ENCODE measurements at places on chromosomes 6 and 20.
A peak's percentile ranks its signal among the peaks of the same experiment; 100 is the strongest.

DNA sequence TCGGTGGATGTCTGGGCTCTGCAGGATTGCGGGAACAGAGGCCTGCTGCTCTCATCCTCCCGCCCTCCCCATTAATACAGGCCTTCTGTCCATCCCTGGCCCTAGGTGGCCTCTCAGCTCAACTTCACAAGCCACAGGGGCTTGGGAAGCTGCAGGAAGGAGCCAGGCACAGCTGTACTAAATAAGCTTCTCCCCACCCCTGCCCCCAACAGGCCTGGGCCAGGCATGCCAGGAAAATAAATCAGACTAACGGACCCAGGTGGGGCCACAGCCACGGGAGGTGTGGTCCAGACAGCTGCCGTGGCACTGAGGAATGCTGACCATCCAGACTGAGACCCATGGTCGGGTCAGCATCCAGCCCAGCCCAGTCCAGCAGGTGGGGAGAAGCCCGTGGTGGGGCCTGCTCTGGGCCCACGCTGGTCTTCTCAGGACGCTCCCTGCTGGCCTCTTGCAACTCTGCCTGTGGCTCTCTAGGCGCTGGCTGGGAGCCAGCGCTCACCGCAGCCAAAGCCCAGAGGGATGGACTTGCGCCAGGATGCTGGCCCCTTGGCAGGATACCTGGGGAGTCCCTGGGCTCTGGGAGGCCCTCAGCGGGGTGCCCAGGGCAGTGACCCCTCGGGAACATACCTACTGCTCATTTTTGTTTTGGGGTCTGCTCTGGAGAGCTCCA lies 8.6 kb upstream of the YTHDF1 start:
- no peak for DNase-seq

- DNase-seq: no peak
Measured at GRCh38 chr20:38147163-38147562, 17.9 kb downstream of the TGM2 start.

DNA sequence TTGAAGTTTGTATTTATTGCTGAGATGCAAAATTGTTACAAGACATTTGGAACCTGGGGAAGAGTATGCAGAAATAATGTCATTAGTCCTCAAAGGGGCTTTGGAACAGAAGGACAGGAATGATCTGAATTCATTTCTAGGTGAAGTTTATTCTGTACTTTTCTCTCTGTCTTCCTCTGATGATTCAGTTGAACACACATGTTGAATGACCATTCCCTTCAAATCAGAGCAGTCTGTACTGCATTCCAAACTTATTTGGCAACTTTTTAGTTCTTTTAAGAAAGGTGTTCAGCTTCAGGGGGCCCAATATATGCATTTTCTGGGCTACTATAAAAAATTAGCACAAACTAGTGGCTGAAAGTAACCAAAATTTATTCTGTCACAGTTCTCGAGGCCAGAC lies 213.9 kb upstream of the LAMP5 start:
- DNase-seq: no peak

DNA sequence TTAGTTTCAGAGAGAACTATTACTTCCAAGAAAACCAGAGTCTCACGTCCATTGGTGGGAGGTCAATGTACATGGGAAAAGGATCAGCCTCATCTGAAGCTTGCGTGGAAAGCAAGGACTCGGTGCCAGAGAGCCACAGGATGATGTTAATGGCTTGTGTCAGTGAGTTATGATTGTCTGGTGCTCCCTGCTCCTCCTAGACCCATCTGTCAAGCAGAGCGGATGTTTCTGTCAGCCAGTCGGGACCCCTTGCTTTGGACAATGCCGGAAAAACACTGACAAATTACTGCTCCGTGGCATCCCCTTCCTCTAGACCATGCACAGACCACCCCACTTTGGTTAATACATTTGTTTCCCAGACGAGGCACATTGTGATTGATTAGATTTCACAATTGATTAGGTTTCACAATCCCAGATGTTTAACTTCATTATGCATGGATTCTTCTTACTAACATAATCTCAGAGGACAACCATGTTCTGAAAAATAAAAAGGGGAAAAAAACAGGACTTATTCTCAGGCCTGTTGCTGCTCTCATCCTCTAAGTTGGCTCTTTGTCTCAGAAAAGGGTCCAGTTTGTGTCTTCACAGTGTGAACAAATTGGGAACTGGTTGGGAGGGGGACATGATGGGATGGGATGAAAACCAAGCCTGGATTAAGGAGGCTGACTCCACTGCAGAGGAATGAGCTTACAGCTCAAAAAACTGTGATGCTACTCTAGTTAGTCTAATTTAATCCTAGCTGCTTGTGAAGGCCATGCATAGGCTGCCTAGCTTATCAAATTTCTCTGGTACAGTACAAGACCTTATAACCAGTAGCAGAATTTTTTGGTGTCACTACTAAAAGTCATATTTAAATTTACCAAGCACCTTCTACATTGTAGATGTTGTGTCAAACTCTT lies 51.9 kb downstream of the UNC5CL start:
- DNase-seq: no peak

DNA sequence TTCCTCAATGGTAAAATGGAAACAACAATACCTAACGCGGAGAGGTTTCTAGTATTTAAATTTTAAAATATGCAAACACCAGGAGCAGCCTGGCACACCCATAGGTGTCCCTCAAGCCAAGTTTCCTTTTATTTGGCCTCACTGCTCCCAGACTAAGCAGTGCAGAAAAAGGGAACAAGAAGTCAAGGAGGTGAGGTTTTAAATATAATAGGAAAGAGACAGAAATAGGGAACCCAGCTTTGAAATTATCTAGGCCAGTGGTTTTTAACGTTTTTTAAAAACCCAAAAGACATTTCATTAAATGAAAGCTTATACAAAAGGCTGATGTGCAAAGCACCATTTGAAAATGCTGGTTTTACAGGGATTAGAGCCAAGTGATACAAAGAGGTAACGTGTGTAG lies 109.6 kb downstream of the SLC22A3 start:
- DNase-seq: no peak

GRCh38 chr6:122718616-122719015 lies 60.9 kb upstream of the FABP7 start:
- DNase-seq: no peak

- no peak for DNase-seq
Measured at GRCh38 chr6:167292301-167293087, 1.4 kb downstream of the UNC93A start.

- no peak for DNase-seq
Measured at GRCh38 chr6:108942556-108943492, 94.6 kb downstream of the ARMC2 start.

DNA sequence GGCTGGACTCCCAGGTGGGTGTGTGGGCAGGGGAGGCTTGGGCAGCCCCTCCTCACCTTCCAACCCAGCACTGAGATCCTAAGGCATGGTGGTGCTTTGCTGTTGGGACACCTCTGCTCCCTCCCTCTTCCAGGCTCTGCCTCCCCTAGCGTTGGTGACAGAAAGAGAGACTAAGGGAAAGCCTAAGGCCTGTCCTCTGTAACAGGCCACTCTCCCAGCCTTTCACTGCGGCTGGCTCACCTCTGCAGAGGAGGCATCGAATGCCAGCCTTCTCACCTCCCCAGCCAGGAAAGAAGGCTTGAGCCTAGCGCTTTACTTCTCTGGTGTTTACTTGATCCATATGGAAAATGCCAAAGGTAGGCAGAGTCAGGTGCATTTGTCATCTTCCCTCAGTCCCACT lies 3.5 kb upstream of the CDH26 start:
- no peak for DNase-seq

GRCh38 chr20:45957021-45957941 lies 14.7 kb downstream of the ZNF335 start:
- DNase-seq: no peak

DNA sequence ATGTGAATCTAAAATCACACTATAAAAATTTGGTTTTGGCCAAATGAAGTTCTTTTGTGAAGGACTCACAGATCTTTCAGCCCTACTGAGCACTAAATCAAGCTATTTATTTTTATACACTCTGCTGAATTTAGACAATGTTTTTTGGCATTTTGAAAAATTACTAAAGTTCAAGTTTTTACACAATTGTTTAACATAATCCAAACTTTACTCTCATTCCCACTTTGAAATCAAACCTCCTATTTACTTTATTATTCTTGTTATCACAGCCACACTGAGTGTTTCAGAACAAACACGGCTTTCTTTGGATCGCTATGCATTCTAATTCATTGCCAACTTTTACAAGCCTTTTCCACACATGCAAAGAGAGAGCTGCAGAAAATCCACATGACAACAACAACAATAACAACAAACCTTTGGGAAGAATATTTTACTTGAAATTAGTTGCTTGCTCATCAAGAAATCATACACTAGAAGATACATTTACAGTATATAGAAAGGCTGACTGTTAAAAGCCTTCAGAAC lies 49.1 kb upstream of the TMEM30A start:
- DNase-seq: no peak

- no peak for DNase-seq
Measured at GRCh38 chr6:124205921-124206320, 402.3 kb downstream of the NKAIN2 start.

DNA sequence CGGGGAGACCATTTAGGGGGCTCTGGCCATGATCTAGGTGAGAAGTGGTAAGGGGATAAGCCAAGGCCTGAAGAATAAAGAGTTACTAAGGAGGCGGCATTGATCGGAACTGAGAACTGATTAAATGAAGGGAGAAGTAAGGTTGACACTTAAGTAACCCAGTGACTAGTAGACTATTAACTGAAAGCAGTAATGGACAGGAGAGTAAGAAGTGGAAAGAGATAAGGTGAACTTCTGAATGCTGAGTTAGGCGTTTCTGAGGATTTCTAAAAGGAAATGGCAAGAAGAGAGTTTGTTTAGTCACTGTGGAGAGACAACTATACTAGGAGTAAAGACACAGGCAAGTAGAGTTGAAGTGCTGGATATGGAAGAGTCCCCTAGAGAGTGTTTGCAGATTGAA lies 1.9 kb downstream of the ABCF1 start:
- DNase-seq: no peak

- DNase-seq: no peak
Measured at GRCh38 chr6:127376685-127377084, 33.3 kb upstream of the ECHDC1 start.

- peak; percentile 38 for DNase-seq
Measured at GRCh38 chr6:150692604-150693003, 92.9 kb downstream of the PLEKHG1 start.

DNA sequence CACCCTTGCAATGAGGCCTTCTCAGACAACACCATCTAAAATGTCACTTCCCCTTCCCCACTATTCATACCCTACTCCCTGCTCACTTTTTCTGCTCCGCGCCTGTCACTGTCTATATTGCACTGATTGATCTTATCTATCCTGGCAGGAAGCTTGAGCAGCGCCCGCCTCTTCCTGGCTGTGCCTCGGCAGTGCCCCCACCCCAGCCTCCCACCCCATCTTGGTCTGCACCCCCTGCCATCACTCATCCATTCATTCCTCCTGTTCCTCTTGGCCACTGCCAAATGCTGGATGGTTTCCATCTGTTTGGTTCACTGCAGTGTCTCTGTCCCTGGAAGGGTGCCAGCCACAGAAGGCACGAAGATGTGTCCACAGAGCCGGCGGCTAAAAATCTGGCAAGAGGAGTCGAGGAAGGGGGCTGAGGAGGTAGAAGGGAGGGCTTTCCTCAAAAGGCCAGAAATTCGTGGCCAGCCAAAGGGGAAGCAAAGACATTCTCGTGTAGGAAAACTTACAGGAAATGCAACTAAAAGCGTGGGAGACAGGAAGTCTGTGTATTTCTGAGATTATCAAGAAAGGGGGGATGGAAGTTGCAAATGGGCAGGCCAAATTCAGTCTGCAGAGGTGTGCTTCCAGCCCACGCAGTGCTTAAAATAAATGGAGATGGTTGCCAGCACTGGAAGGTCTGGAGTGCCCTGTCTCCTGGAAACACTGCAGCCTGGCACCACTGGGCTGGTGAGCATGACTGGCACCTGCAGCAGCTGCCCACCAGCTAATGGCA lies 27.6 kb downstream of the SYNJ2 start:
- no peak for DNase-seq

DNA sequence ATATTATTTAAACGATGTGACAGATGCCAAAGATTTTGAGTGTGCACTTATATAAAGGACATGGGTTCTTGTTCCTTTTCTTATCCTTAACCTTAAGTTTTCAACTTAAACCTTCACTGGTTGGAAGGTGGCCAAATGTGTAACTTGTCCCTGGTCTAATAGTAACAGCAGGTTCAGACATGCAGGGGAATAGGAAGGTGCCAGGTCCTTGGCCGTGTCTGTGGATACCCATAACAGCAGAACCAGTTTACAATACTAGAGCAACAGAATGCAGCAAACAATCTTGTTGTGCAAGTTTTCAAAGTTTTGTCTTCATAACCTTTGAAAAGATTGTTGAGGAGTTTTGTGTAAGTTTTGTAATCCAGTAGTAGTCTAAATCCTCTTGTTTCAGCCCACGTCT lies 4.4 kb downstream of the MYB start:
- DNase-seq: no peak
